ENCODE measurements at places on chromosomes 4 and X. TPM values are rescaled to one million over a fixed set of nuclear protein-coding genes. Genes with fewer than 3 reads are reported as not detected.

DNA sequence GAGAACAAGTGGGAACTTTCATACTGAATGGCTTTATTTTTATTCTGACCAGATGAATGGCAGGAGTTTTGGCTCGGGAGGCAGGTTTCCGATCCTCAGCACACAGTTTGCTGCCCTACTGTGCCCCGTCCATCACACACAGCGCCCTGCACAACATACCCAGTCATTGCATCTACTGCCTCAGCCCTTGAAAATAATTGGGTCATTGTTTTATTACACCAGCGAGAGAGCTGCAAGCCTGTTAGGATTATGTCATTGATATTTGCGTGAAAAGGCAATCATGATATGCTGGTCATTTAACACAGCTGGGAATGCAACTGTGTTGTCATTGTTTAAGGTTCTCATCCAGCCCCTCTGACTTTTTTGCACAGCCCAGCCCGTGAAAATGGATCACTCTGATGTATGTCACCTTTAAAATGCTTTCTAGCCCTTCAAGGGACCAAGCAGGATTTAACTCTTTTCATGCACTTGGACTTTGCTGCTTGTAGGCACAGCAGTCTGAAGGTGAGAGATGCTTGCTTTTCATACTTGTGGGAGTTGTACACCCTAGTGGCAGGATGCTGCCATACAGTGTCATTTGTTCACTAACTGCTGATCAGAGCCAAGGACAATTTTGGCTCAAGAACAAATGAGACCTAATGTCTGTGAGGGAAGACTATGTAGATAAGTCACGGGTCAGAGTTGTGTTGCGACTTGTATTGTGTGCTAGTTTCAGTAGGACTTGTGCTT lies 62.3 kb downstream of the RTL9 start:
- H3K4me3 ChIP-seq = no peak overlapping the region
- no peak overlapping the region for H3K27ac ChIP-seq
- H3K4me1 ChIP-seq = no peaks in the 10 kb centered on the region
- DNase-seq = no peak
- no peaks in the 10 kb centered on the region for H3K27me3 ChIP-seq

DNA sequence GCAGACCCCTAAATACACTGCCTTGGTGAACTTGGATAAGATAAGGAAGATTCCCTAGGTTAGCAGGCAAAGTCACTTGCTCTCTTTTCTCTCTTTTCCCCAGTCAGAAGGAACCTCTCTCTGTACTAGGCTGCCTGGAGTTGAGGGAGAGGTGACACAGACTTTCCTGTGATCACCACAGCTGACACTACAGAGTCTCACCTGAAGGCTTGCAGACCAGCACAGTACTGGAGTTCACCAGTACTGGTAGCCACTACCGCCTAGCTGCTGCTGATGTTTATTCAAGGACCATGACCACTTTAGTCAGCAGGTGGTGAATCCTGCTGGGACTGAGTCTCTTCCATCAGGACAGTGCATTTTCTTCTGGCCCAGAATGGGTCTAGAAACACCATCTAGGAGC lies 63.3 kb downstream of the PTPN13 start:
- H3K4me1 ChIP-seq = no peaks in the 10 kb centered on the region
- no peak overlapping the region for H3K4me3 ChIP-seq
- no peaks in the 10 kb centered on the region for H3K27me3 ChIP-seq

- H3K36me3 ChIP-seq = no peaks in the 10 kb centered on the region
- H3K4me1 ChIP-seq = no peaks in the 10 kb centered on the region
- H3K27me3 ChIP-seq = no peaks in the 10 kb centered on the region
- no peak for DNase-seq
- peak overlapping the region; percentile 55 for H3K27ac ChIP-seq
Observed at GRCh38 chrX:47595716-47596251, 13.5 kb downstream of the TIMP1 start.

GRCh38 chrX:115419069-115419468 lies 129.6 kb downstream of the LUZP4 start:
- H3K4me3 ChIP-seq = no peak overlapping the region
- no peak for DNase-seq
- no peaks in the 10 kb centered on the region for H3K36me3 ChIP-seq
- H3K27me3 ChIP-seq = no peaks in the 10 kb centered on the region
- no peak overlapping the region for H3K27ac ChIP-seq

GRCh38 chr4:139844459-139845036 lies 178.9 kb downstream of the MGST2 start:
- H3K4me3 ChIP-seq = no peak overlapping the region
- no peaks in the 10 kb centered on the region for H3K27me3 ChIP-seq
- H3K36me3 ChIP-seq = no peaks in the 10 kb centered on the region
- H3K27ac ChIP-seq = no peak overlapping the region
- H3K4me1 ChIP-seq = no peaks in the 10 kb centered on the region

DNA sequence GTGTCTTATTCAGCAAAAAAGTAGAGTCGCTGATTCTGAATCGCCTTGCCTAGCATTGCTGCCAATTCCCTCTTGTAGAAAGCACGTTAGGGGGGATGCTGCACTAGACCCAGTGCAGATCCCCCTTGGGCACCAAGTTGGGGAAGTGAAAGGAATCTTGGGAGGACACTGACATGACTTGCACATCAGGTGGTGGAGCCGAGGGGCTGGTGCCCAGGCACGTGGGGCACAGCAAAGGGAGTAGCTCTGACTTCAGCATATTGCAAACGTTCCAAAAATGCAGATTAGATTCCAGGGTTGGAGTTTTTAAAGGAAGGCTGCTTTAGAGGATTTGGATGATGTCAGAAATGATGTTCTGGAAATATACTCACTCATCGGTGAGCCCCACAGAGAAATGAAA lies 47.4 kb upstream of the GPM6B start:
- no peak overlapping the region for H3K27ac ChIP-seq
- H3K4me3 ChIP-seq = no peak overlapping the region
- no peaks in the 10 kb centered on the region for H3K27me3 ChIP-seq

- H3K27me3 ChIP-seq = no peaks in the 10 kb centered on the region
- peaks cover 6% of the 10 kb centered on the region for H3K4me1 ChIP-seq
- no peak overlapping the region for H3K27ac ChIP-seq
- H3K4me3 ChIP-seq = no peak overlapping the region
- DNase-seq = no peak
Observed at GRCh38 chrX:136725441-136726104, 55.2 kb downstream of the ARHGEF6 start.

GRCh38 chr4:8737075-8737474 lies 134.6 kb downstream of the HMX1 start:
- no peak for DNase-seq
- H3K27ac ChIP-seq = no peak overlapping the region
- H3K36me3 ChIP-seq = no peaks in the 10 kb centered on the region
- H3K4me3 ChIP-seq = no peak overlapping the region
- no peaks in the 10 kb centered on the region for H3K27me3 ChIP-seq
- no peaks in the 10 kb centered on the region for H3K4me1 ChIP-seq

- no peaks in the 10 kb centered on the region for H3K36me3 ChIP-seq
- DNase-seq = peak; percentile 57
- peak overlapping the region; percentile 67 for H3K27ac ChIP-seq
- H3K4me3 ChIP-seq = no peak overlapping the region
- H3K4me1 ChIP-seq = peaks cover 20% of the 10 kb centered on the region
Observed at GRCh38 chr4:81505004-81505598, 33.4 kb upstream of the RASGEF1B start.

DNA sequence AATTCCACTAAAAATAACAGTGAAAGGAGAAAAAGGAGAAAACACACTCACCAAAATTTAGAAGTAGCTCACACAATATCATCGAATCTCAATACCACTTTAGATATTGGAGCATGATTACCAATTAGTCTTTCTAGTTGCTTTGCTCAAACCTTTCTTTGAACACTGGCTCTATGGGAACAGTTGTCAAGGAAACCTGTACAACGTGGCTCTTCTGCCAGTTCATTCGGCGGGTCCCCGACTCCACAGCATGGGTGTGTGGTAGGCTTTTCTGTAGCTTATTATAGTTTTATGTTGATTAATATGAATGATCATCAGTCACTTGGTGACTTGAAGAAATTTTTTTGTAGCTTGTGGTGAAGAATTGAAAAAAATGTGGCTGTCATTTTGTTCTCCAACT lies 50.2 kb upstream of the TMEM150C start:
- H3K27ac ChIP-seq = no peak overlapping the region
- DNase-seq = no peak
- H3K4me1 ChIP-seq = no peaks in the 10 kb centered on the region
- H3K36me3 ChIP-seq = no peaks in the 10 kb centered on the region
- peaks cover 3% of the 10 kb centered on the region for H3K27me3 ChIP-seq

GRCh38 chrX:148133105-148133725 lies 152.1 kb downstream of the FMR1NB start:
- no peak overlapping the region for H3K4me3 ChIP-seq
- H3K36me3 ChIP-seq = no peaks in the 10 kb centered on the region
- H3K27me3 ChIP-seq = no peaks in the 10 kb centered on the region
- H3K4me1 ChIP-seq = no peaks in the 10 kb centered on the region

DNA sequence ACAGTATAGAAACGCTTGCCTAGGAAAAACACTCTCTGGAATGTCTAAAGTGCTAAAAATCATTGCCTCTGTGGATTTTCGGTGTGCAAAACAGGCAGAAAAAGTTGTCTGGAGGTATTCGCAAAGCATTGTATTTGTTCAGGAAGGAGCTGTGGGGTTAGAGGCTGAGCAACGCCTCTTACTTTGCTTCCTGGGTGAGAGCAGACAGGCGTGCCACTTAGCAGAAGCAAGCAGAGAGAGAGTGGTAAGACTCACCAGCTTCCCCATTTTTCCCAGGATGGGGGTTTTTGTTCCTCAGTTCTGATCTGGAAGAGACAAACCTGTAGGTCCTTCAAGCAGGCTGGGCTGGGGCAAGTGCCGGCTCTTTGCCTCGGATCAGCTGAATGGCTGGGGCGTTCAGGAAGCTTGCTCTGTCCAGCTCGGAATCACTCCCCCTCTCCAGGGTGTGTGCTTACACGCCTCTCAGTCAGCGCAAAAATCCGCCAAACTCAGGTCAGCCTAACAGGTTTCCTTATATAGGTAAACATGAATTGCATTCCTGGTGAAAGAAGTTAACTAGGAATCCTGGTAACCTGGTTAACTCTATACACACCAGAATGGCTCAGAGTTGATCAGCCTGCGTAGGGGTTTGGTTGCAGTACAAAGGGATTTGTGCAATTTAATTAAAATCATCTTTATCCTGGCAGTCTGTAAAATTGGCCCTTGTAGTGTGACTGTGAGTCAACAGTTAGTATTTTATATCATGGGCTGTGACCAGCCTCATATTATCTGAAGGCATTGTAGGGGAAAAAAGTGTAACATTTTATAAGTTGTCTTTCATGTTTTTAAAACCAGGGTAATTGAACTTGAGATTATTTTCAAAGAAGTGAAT lies 213.1 kb upstream of the MID1 start:
- H3K4me3 ChIP-seq = no peak overlapping the region
- no peak for DNase-seq
- H3K36me3 ChIP-seq = no peaks in the 10 kb centered on the region
- H3K4me1 ChIP-seq = no peaks in the 10 kb centered on the region
- no peaks in the 10 kb centered on the region for H3K27me3 ChIP-seq
- no peak overlapping the region for H3K27ac ChIP-seq

- no peaks in the 10 kb centered on the region for H3K27me3 ChIP-seq
- no peaks in the 10 kb centered on the region for H3K36me3 ChIP-seq
- DNase-seq = peak; percentile 34
- H3K27ac ChIP-seq = no peak overlapping the region
Observed at GRCh38 chrX:56248492-56248891, 16.3 kb downstream of the KLF8 start.

GRCh38 chr4:159341522-159341921 lies 238.6 kb downstream of the RAPGEF2 start:
- no peak overlapping the region for H3K4me3 ChIP-seq
- no peaks in the 10 kb centered on the region for H3K27me3 ChIP-seq
- no peaks in the 10 kb centered on the region for H3K4me1 ChIP-seq
- no peak for DNase-seq
- peaks cover 34% of the 10 kb centered on the region for H3K36me3 ChIP-seq

DNA sequence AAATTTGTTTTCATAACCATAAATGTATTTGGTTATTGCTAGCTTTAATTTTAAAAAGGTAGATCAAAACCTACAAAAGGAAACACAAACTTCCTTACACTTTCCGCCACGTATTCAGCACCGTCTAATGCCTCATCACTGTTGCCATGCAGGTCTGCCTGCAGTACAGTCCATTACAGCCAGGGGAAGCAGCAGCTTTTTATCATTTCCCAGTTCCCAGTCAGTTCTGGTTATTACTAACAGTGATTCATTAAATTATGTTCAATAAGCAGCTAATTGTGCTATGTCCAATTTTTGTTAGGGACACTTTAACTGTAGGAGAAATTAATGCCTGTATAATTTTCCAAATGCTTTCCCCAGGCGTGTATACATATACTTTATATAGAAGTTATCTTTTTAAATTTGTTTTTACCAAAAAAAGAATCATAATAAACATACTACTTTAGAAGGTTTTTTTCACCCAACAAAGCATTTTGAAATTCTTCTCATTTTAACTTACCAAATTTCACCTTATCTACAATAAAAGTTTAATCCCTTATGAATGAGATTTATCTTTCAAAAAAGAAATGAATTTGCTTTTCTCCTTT lies 93.3 kb downstream of the ANXA3 start:
- no peak overlapping the region for H3K27ac ChIP-seq
- no peaks in the 10 kb centered on the region for H3K4me1 ChIP-seq
- no peaks in the 10 kb centered on the region for H3K36me3 ChIP-seq
- DNase-seq = peak; percentile 19
- no peak overlapping the region for H3K4me3 ChIP-seq

GRCh38 chrX:104112326-104112951 lies at the start of gene ZCCHC18:
Gene ZCCHC18 (plus strand): TSS chrX:104112523. CDS start chrX:104114112, 1,589 bp downstream.
- peaks cover 53% of the 10 kb centered on the region for H3K4me1 ChIP-seq
- DNase-seq = peak; percentile 33
- H3K27me3 ChIP-seq = no peaks in the 10 kb centered on the region
- peak within 1 kb of the TSS; percentile 75 for H3K4me3 ChIP-seq
- peak within 1 kb of the TSS; percentile 78 for H3K27ac ChIP-seq
- no peaks in the 10 kb centered on the region for H3K36me3 ChIP-seq

DNA sequence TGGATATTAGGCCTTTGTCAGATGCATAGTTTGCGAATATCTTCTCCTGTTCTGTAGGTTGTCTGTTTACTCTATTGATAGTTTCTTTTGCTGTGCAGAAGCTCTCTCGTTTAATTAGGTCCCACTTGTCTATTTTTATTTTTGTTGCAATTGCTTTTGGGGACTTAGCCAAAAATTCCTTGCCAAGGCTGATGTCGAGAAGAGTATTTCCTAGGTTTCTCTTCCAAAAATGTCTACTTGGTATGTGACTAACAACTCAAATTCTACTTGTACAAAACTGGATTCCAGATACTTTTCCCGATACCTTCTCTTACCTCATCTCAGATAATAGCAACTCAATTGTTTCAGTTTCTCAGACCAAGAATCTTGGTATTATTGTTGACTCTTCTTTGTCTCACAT lies 142.4 kb upstream of the GLRA2 start:
- H3K36me3 ChIP-seq = no peaks in the 10 kb centered on the region
- no peak overlapping the region for H3K27ac ChIP-seq
- H3K4me3 ChIP-seq = no peak overlapping the region
- H3K4me1 ChIP-seq = no peaks in the 10 kb centered on the region

GRCh38 chr4:60404027-60404426 lies 796.1 kb upstream of the ADGRL3 start:
- H3K4me3 ChIP-seq = no peak overlapping the region
- H3K27me3 ChIP-seq = no peaks in the 10 kb centered on the region
- no peaks in the 10 kb centered on the region for H3K4me1 ChIP-seq
- H3K36me3 ChIP-seq = no peaks in the 10 kb centered on the region
- H3K27ac ChIP-seq = no peak overlapping the region

The CDKL2 gene
- total RNA-seq = 1.9 TPM

The PRKX gene
- 83.2 TPM for total RNA-seq

The SLC9A7 gene
- total RNA-seq = 5.5 TPM

The AMBN gene
- not detected for total RNA-seq

The DAPP1 gene
- total RNA-seq = 13.3 TPM

All from T-cell (primary cell).